ENCODE measurements at places on chromosomes 12 and 14. TPM values are rescaled to one million over a fixed set of nuclear protein-coding genes. Genes with fewer than 3 reads are reported as not detected.

NPFF gene
- not detected for total RNA-seq

HSPB8 gene
- 29.7 TPM for total RNA-seq

KRT6A gene
- total RNA-seq, result 6.8 TPM

STON2 gene
- total RNA-seq, result 22.7 TPM

KRT1 gene
- total RNA-seq, result 0.13 TPM

KRT8 gene
- 1,376 TPM for total RNA-seq

EML1 gene
- total RNA-seq, result 31.9 TPM

RNU6-8 gene
- not detected for total RNA-seq

CPSF6 gene
- 40.1 TPM for total RNA-seq

MANSC1 gene
- 14.0 TPM for total RNA-seq

DNA sequence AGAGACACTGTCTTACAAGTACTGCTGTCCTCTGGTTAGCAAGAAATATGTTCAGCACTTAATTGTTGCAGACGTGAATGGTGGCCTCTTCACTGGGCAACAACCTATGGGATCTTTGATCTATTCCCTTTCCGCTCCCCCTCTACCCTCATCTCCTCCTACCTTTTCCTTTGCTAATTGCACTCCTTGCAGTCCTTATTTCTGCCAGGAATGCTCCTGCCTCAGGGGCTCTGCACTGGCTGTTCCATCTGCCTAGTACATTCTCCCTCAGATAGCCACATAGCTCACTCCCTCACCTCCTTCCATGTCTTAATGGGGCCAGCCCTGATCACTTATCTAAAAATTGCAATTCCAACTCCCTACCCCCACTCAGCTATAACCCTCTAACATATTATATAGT lies 4.5 kb upstream of the NFYB start:
- H3K36me3 ChIP-seq, result no peaks in the 10 kb centered on the region
- peaks cover 5% of the 10 kb centered on the region for H3K4me1 ChIP-seq
- no peak overlapping the region for H3K4me3 ChIP-seq
- DNase-seq, result no peak
- no peaks in the 10 kb centered on the region for H3K27me3 ChIP-seq

GRCh38 chr14:51082349-51082748 lies 12.6 kb downstream of the TRIM9 start:
- no peak overlapping the region for H3K27ac ChIP-seq
- H3K27me3 ChIP-seq, result no peaks in the 10 kb centered on the region
- no peaks in the 10 kb centered on the region for H3K36me3 ChIP-seq

DNA sequence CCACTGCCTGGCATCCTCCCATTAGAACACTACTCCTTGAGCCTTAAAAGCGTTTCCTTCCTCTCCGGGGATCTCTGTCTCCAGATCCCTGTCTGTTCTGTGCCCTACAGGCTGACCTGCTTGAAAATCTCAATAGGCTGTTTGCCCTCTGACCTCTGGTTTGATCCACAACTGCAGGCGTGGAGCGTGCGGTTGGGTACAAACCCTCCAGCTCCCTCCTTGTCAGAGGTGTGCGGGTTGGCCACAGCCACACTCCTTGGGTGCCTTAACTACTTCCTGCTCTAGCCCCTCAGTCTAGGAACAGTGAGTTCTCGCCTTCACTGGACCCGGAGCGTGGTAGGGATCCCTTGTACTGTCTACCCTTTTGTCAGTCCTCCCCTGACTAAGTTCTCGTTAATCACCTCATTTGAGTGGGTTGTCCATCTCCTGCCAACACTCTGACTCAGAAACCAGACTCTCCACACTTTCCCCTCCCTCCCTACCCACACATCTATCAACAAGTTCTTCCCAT lies 33.1 kb downstream of the CMKLR1 start:
- H3K27me3 ChIP-seq, result no peaks in the 10 kb centered on the region
- H3K36me3 ChIP-seq, result no peaks in the 10 kb centered on the region
- peak; percentile 35 for DNase-seq

- no peak for DNase-seq
- no peak overlapping the region for H3K4me3 ChIP-seq
- H3K4me1 ChIP-seq, result peaks cover 15% of the 10 kb centered on the region
- no peak overlapping the region for H3K27ac ChIP-seq
- peaks cover 35% of the 10 kb centered on the region for H3K27me3 ChIP-seq
Observed at GRCh38 chr12:54172168-54172567, 16.6 kb downstream of the SMUG1 start.

- H3K36me3 ChIP-seq, result no peaks in the 10 kb centered on the region
- no peak overlapping the region for H3K27ac ChIP-seq
- peaks cover 29% of the 10 kb centered on the region for H3K27me3 ChIP-seq
- H3K4me3 ChIP-seq, result peak overlapping the region; percentile 36
- peaks cover 27% of the 10 kb centered on the region for H3K4me1 ChIP-seq
- no peak for DNase-seq
Observed at GRCh38 chr12:120369603-120370342, 809 bp upstream of the MSI1 start.

- DNase-seq, result no peak
- H3K4me1 ChIP-seq, result no peaks in the 10 kb centered on the region
- no peaks in the 10 kb centered on the region for H3K27me3 ChIP-seq
- no peak overlapping the region for H3K4me3 ChIP-seq
- no peaks in the 10 kb centered on the region for H3K36me3 ChIP-seq
Observed at GRCh38 chr12:124044809-124045321, 71.8 kb downstream of the ZNF664 start.

DNA sequence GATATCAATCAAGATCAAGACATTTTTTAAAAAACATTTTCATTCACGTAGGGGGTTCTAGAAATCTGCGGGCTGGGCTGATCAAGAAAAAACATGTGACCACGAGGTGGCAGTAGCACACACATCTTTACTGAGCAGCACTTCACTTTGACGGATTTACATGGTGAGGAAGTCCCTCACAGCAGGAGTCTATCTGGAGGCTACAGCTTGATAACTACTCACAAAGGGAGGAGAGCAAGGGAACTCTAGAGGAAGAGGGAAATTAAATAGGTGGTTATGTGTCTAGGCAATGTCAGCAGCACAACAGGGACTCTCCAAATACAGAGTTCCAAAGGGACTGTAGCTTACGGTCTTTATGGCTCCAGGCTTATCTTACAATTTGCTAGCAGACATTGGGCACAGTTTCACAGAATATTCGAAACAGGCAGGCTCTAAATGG lies 248.1 kb downstream of the DPY19L2 start:
- DNase-seq, result peak; percentile 67
- no peak overlapping the region for H3K4me3 ChIP-seq
- H3K4me1 ChIP-seq, result no peaks in the 10 kb centered on the region
- H3K27ac ChIP-seq, result no peak overlapping the region

- H3K4me3 ChIP-seq, result no peak overlapping the region
- H3K27me3 ChIP-seq, result peaks cover 15% of the 10 kb centered on the region
- no peak overlapping the region for H3K27ac ChIP-seq
- H3K36me3 ChIP-seq, result no peaks in the 10 kb centered on the region
- no peaks in the 10 kb centered on the region for H3K4me1 ChIP-seq
Observed at GRCh38 chr14:21974741-21975140, 301.1 kb upstream of the OR4E1 start.

DNA sequence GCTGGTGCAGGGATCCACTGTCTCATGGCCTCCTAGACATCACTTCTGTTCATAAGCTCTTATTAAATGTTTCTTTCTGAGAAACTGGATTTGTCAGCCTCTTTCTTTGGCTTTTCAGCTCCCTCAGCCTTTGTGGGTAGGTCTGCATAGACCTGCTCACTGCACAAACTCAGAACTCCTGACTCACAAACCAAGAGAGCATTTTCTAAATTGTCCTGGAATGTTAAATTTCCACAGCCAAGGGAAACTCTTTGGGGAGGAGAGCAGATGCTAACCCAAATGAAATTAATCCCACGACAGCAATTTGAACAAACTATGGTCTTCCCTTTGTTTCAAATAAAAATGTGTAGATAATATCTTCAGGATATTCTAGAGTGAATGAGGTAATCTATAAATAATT lies 19.5 kb upstream of the CERS5 start:
- no peaks in the 10 kb centered on the region for H3K27me3 ChIP-seq
- peak overlapping the region; percentile 48 for H3K27ac ChIP-seq
- no peak for DNase-seq
- no peak overlapping the region for H3K4me3 ChIP-seq
- H3K36me3 ChIP-seq, result no peaks in the 10 kb centered on the region

DNA sequence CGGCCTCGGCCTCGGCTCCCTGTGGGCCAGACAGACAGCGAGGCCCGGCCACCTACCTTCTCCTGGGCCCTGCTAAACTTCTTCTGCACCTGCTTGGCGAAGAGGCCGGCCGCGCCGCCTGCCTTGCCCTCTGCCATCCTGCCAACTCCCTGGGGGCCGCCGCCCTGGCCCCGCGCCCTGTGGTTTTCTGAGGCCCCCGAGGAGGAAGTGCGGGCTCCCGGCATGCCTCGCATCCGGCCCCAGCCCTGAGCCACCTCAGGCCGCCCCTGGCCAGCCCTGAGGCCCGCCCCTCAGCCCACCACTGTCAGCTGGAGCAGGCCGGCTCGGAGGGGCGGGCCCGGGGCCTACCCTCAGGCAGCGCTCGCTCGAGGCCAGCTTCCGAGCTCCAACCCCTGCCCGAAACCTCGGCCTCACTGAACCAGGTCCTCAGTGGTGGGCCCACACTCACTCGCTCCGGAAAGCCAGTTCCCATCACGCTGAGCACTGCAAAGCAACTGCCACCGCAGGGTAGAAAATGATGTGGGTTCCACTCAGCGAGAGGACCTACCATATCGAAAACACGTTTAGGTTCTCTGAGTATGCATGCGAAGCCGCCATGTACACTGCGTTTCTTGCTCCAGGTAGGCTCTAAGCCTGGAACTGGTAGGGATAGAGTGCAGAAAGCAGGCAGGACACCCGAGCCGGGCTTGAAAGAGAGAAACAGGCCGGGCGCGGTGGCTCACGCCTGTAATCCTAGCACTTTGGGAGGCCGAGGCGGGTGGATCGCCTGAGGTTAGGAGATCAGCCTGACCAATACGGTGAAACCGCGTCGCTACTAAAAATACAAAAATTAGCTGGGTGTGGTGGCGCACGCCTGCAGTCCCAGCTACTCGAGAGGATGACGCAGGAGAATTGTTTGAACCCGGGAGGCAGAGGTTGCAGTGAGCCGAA lies at the start of gene BIN2:
TSS of gene BIN2 (minus strand) at position 209 of the 930 bp plus-strand sequence. CDS start at position 137, 72 bp downstream.
- H3K36me3 ChIP-seq, result no peaks in the 10 kb centered on the region
- H3K4me1 ChIP-seq, result no peaks in the 10 kb centered on the region
- no peaks in the 10 kb centered on the region for H3K27me3 ChIP-seq
- H3K4me3 ChIP-seq, result no peak within 1 kb of the TSS
- H3K27ac ChIP-seq, result no peak within 1 kb of the TSS
- no peak for DNase-seq

DNA sequence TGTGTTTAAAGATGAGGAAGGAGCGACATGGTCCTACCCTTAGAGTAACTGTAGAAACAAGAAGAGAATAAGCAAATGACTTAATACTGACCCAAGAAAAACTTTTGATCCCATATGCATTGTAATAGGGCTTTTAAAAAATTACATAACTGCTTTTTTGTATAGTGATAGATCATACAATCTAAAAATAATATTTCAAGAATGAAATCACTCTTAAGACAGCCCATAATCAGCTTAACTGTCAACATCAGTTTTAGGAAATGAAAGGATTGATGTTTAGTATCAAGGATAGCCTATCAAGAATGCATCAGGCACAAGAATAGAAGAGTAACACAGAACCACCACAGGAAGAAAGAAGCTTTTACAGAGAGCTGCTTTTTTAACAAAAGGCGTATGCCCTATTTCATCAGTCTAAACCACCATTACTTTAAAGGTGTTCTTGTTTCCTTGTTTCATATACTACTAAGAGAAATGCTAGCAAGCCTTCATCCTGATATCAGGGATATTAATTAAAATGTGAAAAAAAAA lies 64.5 kb downstream of the MARK3 start:
- H3K27ac ChIP-seq, result no peak overlapping the region
- H3K4me1 ChIP-seq, result peaks cover 2% of the 10 kb centered on the region
- DNase-seq, result no peak
- no peaks in the 10 kb centered on the region for H3K27me3 ChIP-seq

- H3K27me3 ChIP-seq, result no peaks in the 10 kb centered on the region
- peaks cover 12% of the 10 kb centered on the region for H3K4me1 ChIP-seq
- no peak overlapping the region for H3K27ac ChIP-seq
- no peaks in the 10 kb centered on the region for H3K36me3 ChIP-seq
Observed at GRCh38 chr12:106181401-106182114, 42.8 kb upstream of the NUAK1 start.

GRCh38 chr12:15613981-15614380 lies 175.2 kb downstream of the EPS8 start:
- no peak overlapping the region for H3K27ac ChIP-seq
- no peaks in the 10 kb centered on the region for H3K4me1 ChIP-seq
- no peak for DNase-seq
- H3K36me3 ChIP-seq, result no peaks in the 10 kb centered on the region
- H3K4me3 ChIP-seq, result no peak overlapping the region
- H3K27me3 ChIP-seq, result no peaks in the 10 kb centered on the region

DNA sequence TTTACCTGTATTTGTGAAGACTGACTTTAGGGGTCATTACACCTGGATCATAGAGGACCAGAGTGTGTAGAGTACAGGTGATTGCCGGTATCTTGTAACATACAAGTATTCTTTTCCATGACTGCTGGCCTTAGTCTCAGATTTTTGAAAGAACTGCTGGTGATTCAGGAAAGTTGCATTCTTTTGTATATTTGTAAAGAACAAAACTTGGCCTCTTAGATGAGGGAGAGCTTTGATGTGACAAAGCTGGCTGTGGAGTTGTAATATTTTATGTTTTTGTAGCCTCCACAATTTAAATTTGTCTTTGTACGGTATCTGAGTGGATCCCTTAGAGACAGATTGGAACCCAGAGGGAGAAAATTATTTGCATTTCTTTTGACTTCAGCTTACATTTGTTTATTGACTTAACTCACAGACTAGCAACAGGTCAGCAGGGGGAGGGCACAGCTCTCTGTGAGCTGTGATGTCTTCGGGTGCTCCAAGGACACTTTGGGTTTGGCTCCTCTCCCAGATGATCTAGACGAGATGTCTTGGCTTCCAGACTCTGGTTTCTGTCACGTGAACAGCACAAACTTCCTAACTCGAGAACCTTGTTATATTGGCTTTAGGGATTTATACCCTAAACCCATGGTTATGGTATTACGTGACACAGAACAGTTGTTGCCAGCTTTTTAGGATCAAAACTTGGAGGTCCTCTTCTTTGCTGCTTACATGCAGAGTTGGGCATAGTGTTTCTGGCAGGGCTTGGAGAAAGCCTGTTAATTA lies 65.9 kb downstream of the DAAM1 start:
- peak; percentile 67 for DNase-seq
- no peaks in the 10 kb centered on the region for H3K27me3 ChIP-seq
- H3K27ac ChIP-seq, result peak overlapping the region; percentile 38
- H3K4me1 ChIP-seq, result peaks cover 6% of the 10 kb centered on the region

GRCh38 chr12:109910969-109911348 lies 10.9 kb downstream of the TCHP start:
- H3K27ac ChIP-seq, result no peak overlapping the region
- DNase-seq, result peak; percentile 20
- H3K36me3 ChIP-seq, result no peaks in the 10 kb centered on the region
- H3K27me3 ChIP-seq, result no peaks in the 10 kb centered on the region

GRCh38 chr12:32885831-32886230 lies 10.7 kb downstream of the PKP2 start:
- no peak for DNase-seq
- H3K4me1 ChIP-seq, result peaks cover 11% of the 10 kb centered on the region
- H3K36me3 ChIP-seq, result no peaks in the 10 kb centered on the region
- H3K4me3 ChIP-seq, result no peak overlapping the region

GRCh38 chr12:68310370-68310769 lies 21.8 kb downstream of the MDM1 start:
- H3K27me3 ChIP-seq, result no peaks in the 10 kb centered on the region
- no peak overlapping the region for H3K27ac ChIP-seq
- H3K4me1 ChIP-seq, result no peaks in the 10 kb centered on the region
- no peak overlapping the region for H3K4me3 ChIP-seq
- DNase-seq, result no peak
